Peyer's patch (tissue), 4 donors: ENCODE measurements at places on chromosomes 2 and 18. TPM values are rescaled to one million over a fixed set of nuclear protein-coding genes. Genes with fewer than 3 reads are reported as not detected.

Gene RFTN2
- total RNA-seq = 1.1 TPM

Gene IL1B
- 9.1 TPM for total RNA-seq

Gene AQP4
- total RNA-seq = not detected

Gene SRD5A2
- not detected for total RNA-seq

Gene PRKAG3
- not detected for total RNA-seq

Gene TTN
- total RNA-seq = 7.6 TPM

Gene TBR1
- not detected for total RNA-seq
